Neuronal stem cell (in vitro differentiated cells): ENCODE measurements at places on chromosomes 6 and 20.

- no peaks in the 10 kb centered on the region for H3K4me1 ChIP-seq
- no peak overlapping the region for H3K27ac ChIP-seq
- H3K4me3 ChIP-seq: no peak overlapping the region
- DNase-seq: peak; percentile 27
Observed at GRCh38 chr6:25601800-25602673, 50.0 kb upstream of the SCGN start.

GRCh38 chr6:23654745-23655144 is 471.3 kb upstream of the NRSN1 start:
- H3K4me3 ChIP-seq: no peak overlapping the region
- DNase-seq: no peak
- H3K36me3 ChIP-seq: no peaks in the 10 kb centered on the region
- no peak overlapping the region for H3K27ac ChIP-seq
- peaks cover 17% of the 10 kb centered on the region for H3K4me1 ChIP-seq

GRCh38 chr6:49550492-49551077 is at the start of gene C6orf141:
Gene C6orf141 (plus strand): TSS chr6:49550668. CDS start chr6:49550793, 125 bp downstream.
- H3K4me1 ChIP-seq: peaks cover 4% of the 10 kb centered on the region
- peak within 1 kb of the TSS; percentile 98 for H3K27ac ChIP-seq
- no peaks in the 10 kb centered on the region for H3K27me3 ChIP-seq

- H3K27ac ChIP-seq: no peak overlapping the region
- H3K4me3 ChIP-seq: no peak overlapping the region
- H3K36me3 ChIP-seq: no peaks in the 10 kb centered on the region
- peaks cover 10% of the 10 kb centered on the region for H3K4me1 ChIP-seq
Observed at GRCh38 chr20:53678990-53679596, 85.5 kb upstream of the ZNF217 start.

- DNase-seq: no peak
- H3K4me3 ChIP-seq: no peak overlapping the region
- H3K4me1 ChIP-seq: no peaks in the 10 kb centered on the region
- no peaks in the 10 kb centered on the region for H3K27me3 ChIP-seq
- no peak overlapping the region for H3K27ac ChIP-seq
- no peaks in the 10 kb centered on the region for H3K36me3 ChIP-seq
Observed at GRCh38 chr6:5093231-5094015, 8.3 kb downstream of the PPP1R3G start.

GRCh38 chr20:312866-313265 is 12.5 kb upstream of the SOX12 start:
- no peaks in the 10 kb centered on the region for H3K36me3 ChIP-seq
- no peak overlapping the region for H3K27ac ChIP-seq
- peaks cover 10% of the 10 kb centered on the region for H3K4me1 ChIP-seq
- H3K27me3 ChIP-seq: no peaks in the 10 kb centered on the region
- DNase-seq: no peak

GRCh38 chr6:131549811-131550210 is 23.2 kb upstream of the ARG1 start:
- H3K4me3 ChIP-seq: no peak overlapping the region
- H3K27ac ChIP-seq: no peak overlapping the region
- H3K36me3 ChIP-seq: no peaks in the 10 kb centered on the region
- H3K27me3 ChIP-seq: no peaks in the 10 kb centered on the region
- no peaks in the 10 kb centered on the region for H3K4me1 ChIP-seq

DNA sequence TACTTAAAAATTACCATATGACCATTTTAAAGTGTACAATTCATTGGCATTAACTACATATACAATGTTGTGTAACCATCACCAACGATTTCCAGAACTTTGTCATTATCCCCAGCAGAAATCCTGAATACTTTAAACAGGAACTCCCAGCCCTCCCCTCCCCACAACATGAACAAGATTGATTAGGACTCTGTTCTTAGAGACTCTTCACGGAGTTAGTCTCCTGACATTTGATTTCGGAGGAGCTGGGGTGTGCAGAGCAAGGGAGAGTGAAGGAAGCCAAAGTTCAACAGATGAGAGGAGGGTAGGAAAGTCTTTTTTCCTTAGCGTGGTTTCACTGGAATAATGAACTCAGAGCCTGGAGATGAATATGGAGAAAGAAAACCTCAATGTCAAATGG is 17.2 kb upstream of the QKI start:
- no peaks in the 10 kb centered on the region for H3K36me3 ChIP-seq
- no peaks in the 10 kb centered on the region for H3K27me3 ChIP-seq
- DNase-seq: no peak
- peaks cover 59% of the 10 kb centered on the region for H3K4me1 ChIP-seq

DNA sequence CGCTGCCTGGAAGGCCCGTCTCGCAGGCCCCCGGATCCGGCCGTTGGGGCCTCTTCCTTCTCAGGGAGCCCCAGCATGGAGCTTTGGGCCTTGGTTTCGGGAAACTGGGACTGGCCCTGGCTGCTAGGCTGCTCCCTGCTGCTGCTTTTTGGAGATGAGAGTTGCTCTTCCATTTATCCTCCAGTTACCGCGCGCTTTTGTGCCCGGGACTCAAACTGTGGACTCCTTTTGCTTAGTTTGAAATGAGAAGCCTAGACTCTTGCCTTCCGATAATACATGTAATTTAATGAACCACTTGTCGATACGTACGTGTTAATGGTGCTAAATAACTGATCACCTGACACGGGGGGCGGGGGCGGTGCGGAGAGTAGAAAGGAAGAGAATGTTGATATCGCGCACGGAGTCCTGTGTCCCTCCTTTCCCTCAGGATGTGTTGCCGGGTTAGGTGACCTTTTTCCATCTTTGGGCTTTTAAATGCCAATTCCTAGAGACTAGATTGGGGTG is 968 bp downstream of the PHF3 start:
- H3K27ac ChIP-seq: peak overlapping the region; percentile 98
- peak overlapping the region; percentile 91 for H3K4me3 ChIP-seq
- no peaks in the 10 kb centered on the region for H3K27me3 ChIP-seq
- H3K4me1 ChIP-seq: peaks cover 7% of the 10 kb centered on the region

DNA sequence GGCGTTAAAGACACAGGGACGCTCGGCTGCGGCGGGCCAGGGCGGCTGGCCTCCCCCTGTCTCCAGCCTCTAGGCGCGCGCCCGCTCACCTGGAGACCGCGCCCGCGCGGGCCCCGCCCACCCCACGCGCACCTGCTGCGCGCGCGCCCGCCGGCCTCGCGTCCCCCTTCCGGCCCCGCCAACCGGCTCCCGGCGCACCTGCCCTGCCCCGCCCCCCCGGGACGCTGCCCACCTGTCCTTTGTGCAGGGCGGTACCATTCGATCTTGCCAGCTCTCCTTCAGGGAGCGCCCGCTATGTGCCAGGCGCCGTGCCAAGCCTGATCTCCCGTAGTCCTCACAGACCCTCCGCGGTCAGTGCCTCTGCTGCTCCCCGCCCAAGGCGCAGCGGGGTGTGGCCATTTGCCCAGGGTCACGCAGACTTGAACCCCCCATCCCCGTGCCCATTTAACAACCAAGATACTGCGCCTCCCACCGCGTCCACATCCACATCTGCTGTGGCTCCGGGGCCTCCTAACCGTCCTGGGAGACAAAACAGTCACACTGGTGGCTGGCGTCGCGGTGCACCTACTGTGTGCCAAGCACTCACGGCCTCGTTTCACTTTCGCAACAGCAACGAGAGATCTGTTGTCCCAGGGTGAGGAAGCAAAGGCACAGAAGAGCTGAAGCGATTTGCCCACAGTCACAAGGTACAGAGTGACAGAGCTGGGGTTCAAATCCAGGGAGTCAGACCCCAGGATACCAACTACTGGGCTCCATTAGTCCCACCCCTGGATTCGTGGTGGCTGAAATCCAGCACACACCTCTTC is 48.1 kb downstream of the NOL4L start:
- no peak overlapping the region for H3K27ac ChIP-seq
- H3K27me3 ChIP-seq: peaks cover 5% of the 10 kb centered on the region
- H3K4me3 ChIP-seq: peak overlapping the region; percentile 43
- peaks cover 29% of the 10 kb centered on the region for H3K4me1 ChIP-seq

DNA sequence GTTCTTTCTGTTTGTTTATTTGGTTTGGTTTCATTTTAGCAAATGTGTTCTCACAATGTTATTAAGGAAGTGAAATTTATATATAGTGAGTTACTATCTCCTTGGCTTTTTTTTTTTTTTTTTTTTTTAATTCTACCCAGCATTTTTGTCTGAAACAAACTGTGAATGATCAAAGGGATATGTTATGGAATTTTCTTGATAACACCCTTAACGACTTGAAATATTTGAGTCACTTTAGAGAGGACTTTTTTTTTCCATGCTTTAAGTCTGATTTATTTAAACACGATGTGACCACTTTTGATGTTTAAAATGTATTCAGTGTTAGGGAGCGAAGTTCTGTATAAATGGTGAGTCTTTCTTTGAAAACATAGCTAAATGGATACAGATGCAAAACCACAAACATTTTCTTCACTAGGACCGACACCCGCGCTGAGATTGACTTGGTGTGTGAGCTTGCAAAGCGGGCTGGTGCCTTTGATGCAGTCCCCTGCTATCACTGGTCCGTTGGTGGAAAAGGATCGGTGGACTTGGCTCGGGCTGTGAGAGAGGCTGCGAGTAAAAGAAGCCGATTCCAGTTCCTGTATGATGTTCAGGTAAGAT is 149.7 kb downstream of the MTHFD1L start:
- no peak for DNase-seq
- peaks cover 56% of the 10 kb centered on the region for H3K36me3 ChIP-seq
- H3K4me1 ChIP-seq: peaks cover 14% of the 10 kb centered on the region
- H3K27ac ChIP-seq: no peak overlapping the region
- H3K27me3 ChIP-seq: no peaks in the 10 kb centered on the region
- H3K4me3 ChIP-seq: no peak overlapping the region

- no peak overlapping the region for H3K4me3 ChIP-seq
- DNase-seq: no peak
- H3K36me3 ChIP-seq: no peaks in the 10 kb centered on the region
Observed at GRCh38 chr6:40077315-40077714, 143.1 kb upstream of the MOCS1 start.

- no peaks in the 10 kb centered on the region for H3K4me1 ChIP-seq
- H3K4me3 ChIP-seq: no peak overlapping the region
Observed at GRCh38 chr6:157143171-157143889, 180.0 kb downstream of the TMEM242 start.

DNA sequence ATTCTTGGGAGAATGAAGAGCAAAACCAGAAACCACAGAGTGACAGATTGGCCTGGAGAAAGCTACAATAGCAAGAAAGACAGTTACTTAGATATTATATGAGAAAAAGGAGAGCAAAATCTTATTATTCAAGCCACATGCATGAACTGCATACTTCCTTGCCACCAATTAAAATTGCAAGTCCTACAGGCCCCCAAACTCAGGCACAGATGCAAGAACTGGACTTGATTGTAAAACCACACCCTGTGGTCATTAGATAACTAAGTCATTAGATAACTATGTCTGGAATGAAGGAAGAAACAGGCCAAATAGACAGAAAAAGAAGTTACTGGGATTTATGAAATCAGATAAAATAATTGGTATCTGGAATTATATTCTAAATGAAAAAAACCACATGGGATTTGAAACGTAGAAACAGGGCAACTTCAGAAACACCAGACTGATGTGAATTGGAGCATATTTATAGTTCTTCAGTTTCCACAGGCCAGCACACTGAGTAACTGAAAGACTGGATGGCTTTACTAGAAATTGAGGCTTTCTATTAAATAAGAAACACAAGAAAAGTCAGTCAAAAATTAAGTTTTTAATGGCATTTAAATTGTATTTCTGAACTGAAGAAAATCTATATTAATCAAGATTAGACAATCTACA is 49.4 kb upstream of the CARMIL1 start:
- no peak overlapping the region for H3K4me3 ChIP-seq
- no peak for DNase-seq
- H3K36me3 ChIP-seq: no peaks in the 10 kb centered on the region
- H3K4me1 ChIP-seq: no peaks in the 10 kb centered on the region
- H3K27me3 ChIP-seq: no peaks in the 10 kb centered on the region
- no peak overlapping the region for H3K27ac ChIP-seq

- H3K4me1 ChIP-seq: no peaks in the 10 kb centered on the region
- H3K27me3 ChIP-seq: no peaks in the 10 kb centered on the region
- DNase-seq: no peak
- no peak overlapping the region for H3K4me3 ChIP-seq
- H3K27ac ChIP-seq: no peak overlapping the region
Observed at GRCh38 chr6:119446609-119447008, 97.0 kb upstream of the MAN1A1 start.

GRCh38 chr6:109531446-109531845 is 48.4 kb upstream of the ZBTB24 start:
- no peak for DNase-seq
- H3K4me3 ChIP-seq: no peak overlapping the region
- H3K27me3 ChIP-seq: no peaks in the 10 kb centered on the region

GRCh38 chr6:158780988-158781691 is 38.0 kb downstream of the EZR start:
- DNase-seq: no peak
- no peaks in the 10 kb centered on the region for H3K4me1 ChIP-seq
- H3K36me3 ChIP-seq: peaks cover 36% of the 10 kb centered on the region
- no peak overlapping the region for H3K27ac ChIP-seq
- H3K4me3 ChIP-seq: no peak overlapping the region

DNA sequence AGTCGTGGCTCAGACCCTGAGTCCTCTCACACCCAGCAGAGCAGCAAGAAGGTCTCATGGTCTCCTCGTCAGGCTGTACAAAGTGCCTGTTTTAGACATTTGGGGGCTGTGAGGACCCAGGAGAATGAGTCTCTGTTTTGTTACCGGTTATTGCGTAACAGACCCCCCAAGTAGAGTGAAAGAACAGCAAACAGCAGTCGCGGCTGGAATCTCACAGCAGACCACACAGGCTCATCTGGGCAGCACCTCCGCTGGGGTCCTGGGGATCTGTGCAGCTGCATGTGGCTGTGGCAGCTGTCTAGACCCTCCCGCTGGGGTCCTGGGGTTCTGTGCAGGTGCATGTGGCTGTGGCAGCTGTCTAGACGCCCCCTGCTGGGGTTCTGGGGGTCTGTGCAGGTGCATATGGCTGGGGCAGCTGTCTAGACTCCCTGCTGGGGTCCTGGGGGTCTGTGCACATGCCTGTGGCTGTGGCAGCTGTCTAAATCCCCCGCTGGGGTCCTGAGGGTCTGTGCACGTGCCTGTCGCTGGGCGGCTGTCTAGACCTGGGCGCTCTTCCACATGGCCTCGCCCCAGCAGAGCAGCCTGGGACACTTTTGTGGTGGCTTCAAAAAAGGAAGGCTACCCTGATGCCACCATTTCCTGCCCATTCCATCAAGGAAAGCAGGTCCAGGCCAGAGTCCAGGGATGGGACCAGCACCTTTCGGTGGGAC is 24.7 kb downstream of the ENTPD6 start:
- H3K36me3 ChIP-seq: peaks cover 21% of the 10 kb centered on the region
- no peak for DNase-seq
- no peak overlapping the region for H3K27ac ChIP-seq
- no peak overlapping the region for H3K4me3 ChIP-seq
- no peaks in the 10 kb centered on the region for H3K27me3 ChIP-seq
- H3K4me1 ChIP-seq: peaks cover 13% of the 10 kb centered on the region

DNA sequence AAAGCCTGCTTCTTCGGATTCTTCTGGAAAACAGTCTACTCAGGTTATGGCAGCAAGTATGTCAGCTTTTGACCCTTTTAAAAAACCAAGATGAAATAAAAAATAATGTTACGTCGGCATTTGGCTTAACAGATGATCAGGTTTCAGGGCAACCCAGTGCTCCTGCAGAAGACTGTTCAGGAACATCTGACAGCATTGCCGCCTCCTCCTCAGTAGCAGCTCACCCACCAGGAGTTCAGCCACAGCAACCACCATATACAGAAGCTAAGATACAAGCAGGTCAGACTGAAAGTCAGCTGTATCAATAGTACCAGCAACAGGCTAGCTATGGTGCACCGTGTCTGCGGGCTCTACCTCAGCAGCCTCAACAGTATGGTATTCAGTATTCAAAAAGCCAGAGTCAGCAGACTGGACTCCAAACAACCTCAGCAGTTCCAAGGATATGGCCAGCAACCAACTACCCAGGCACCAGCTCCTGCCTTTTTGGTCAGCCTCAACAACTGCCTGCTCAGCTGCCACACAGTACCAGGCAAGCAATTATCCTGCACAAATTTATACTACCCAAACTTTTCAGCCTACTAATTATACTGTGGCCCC is 51.9 kb downstream of the BTBD9 start:
- H3K4me3 ChIP-seq: no peak overlapping the region
- DNase-seq: no peak
